ENCODE measurements at places on chromosomes 5 and 9.

DNA sequence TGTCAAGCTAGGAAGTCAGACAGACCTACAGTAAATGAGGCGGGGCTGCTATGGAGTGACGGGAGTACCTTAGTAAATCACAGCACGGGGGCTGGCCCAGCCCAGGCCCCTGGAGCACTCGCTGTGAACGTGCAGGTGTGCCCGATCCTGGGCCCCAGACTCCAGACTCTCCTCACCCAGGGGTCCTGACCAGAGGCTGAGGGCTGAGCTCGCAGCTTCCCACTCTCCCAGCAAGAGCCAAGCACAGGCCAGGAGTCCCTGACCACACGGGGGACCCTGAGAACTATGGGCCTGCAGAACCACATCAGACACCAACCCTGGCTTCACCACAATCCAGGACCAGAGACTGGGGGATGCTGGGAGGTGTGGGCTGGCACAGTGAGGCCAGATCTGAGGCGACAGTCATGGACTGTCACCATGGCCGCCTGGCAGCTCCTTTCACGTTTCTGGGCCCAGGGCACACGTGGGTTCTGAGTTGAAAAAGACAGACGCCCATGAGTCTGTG, 73.4 kb downstream of the ADAMTS2 start:
- no peak for DNase-seq

DNA sequence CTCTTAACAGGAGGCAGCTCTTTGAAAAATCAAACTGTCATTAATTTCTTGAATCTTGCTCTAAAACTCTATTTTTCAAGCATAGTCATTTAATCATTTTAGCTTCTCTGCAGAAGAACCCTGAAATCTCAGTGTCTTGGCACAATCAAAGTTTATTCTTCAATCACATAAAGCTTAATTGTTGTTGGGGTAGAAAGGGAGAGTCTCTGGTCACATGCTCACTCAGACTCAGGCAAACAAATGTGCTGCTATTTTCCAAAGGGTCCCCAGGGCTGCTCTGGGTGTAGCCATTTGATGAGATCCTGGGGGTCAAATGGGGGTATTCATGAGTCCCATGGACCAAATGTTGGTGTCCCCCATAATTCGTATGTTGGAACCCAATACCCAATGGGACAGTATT, 114.8 kb downstream of the MSX2 start:
- no peak for DNase-seq

GRCh38 chr5:155794795-155795194, 532.2 kb upstream of the SGCD start:
- DNase-seq, result peak; percentile 9

GRCh38 chr5:171351536-171352073, 36.0 kb upstream of the NPM1 start:
- no peak for DNase-seq

DNA sequence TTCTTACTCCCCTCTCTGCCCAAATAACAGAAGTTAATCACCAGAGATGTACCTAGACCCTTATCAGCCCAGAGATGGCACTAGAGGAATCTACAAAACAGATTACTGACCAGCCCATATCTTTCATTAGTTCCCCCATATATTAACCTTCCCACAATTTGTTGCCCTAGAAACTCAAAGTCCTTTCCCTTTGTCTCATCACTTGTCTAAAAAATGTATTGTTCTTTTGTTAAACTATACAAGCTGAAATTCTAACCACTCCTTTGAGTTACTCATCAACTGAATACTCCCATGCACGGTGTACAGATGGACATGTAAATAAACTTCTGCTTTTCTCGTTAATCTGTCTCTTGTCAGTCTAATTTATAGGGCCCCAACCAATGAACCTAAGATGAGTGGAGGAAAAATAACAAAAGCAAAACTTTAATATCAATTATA, 130.9 kb downstream of the CCDC192 start:
- DNase-seq, result no peak

- peak; percentile 4 for DNase-seq
Measured at GRCh38 chr5:128736553-128736952, 198.5 kb upstream of the FBN2 start.

DNA sequence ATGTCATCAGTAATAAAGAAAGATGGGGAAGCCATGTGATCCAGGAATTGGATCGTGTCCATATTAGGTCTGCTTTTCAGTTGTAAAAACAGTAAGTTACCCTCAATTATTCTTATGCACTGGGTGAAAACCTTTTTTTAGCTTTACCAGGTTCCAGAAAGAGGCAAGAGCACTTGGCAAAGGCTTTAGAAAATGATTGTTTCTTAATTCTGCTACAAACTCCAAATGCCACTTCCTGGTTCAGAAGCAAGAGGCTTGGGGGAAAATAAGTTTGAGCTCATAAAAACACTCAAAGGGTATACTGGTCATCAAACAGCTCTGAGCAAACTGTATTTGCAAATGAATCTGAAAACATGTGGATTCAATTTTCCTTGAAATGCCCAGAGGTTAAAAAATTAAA, 615.6 kb downstream of the EBF1 start:
- DNase-seq, result peak; percentile 74

DNA sequence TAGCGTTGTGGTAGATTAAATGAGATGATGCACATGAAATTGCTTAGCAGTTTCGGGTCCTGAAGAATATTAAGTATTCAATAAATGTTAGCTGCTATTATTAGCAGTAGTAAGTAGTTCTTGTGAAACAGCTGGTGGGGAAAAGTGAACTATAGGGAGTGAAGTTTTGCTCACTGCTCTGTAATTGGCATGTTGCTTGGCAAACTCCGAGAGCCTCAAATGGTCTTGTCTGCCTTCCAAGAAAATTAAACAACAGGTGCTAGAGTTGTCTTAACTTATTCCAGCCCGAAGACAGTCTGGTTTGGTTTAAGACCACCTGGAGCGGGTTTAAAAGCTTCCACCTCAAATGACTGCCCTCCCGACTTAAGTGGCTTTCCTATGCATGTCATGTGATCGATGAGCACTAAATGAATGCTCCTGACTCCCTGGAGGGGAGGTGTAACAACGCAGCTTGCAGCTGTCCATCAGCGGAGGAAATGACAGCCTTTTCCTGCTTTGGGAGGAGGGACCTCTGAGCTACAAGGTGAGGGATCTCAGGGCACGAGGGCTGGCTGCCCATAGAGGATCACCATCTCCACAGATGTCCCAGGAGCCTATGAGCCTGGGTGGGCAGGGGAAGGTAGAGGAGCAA, 202.9 kb upstream of the PANK3 start:
- DNase-seq, result no peak

GRCh38 chr5:142233083-142234032, 91.5 kb downstream of the SPRY4 start:
- no peak for DNase-seq

DNA sequence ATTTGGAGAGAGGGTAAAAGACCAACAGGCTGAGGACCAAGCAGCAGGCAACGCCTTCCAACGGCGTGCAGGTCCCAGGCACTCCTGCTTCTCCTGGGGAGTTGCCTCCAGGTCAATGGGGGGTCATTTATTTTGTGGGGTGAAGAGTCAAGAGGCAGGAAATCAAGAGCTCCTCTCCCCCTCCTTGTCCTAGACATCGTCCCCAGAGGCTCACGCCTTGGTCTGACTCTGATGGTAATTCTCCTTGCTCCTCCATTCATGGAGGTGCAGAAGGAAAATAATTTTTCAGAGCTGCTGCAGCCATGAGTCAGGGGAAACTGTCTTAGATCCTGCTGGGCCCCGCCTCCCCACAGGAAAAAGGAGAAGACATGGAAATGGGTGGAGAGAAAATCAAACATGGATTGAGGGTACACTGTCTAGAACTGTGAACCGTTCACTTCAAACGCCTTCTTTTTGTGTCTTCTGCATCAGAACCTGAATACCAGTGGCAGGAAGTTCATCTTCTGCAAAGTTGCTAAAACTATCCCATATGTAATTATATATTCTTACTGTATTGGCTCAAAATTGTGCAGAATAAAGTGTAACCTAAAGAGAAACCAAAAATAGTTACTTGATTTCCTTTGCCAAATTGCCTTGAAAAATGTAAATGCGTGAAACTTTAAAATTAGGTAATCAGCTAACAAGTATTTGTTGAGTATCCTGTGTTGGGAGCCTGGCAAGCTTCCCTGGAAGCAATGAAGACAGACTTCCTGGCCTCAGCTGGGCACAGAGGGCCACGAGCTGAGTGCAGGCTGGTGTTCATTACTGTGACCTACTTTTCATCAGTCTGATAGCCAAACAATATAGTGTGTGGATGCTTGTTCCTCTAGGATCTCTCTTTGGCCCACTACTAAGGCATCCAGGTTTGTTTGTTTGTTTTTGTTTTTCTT, 142.0 kb downstream of the CMYA5 start:
- DNase-seq, result no peak

- no peak for DNase-seq
Measured at GRCh38 chr5:99795031-99795430, 740.1 kb upstream of the FAM174A start.

- DNase-seq, result no peak
Measured at GRCh38 chr5:16431490-16431889, 34.1 kb downstream of the ZNF622 start.

- DNase-seq, result no peak
Measured at GRCh38 chr5:123266365-123266764, 156.8 kb downstream of the CEP120 start.

GRCh38 chr5:4883360-4883759, 256.8 kb upstream of the ADAMTS16 start:
- no peak for DNase-seq

GRCh38 chr5:109426075-109426474, 16.3 kb upstream of the PJA2 start:
- DNase-seq, result no peak

- peak; percentile 92 for DNase-seq
Measured at GRCh38 chr9:89154651-89155336, 23.8 kb downstream of the SHC3 start.

DNA sequence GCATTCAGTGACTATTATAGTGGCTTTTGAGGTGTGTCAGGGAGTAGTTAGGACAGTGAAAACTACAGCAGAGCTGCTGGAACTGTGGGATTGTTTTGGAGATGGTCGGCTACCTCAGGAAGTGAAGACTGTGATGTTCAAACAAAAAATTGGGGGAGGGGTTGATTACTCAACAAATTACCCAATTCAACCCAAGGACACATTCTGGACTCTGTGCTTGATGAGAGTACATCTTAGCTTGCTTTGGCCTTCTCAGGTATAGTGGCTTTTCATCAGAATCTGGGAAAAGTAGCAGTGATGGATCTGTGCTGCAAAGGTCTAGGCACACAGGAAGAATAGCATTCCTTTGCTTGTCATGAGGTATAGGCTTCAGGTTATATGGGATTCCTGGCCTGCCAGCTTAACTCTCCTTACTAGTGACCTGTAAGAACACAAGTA, 47.0 kb downstream of the SLC44A1 start:
- DNase-seq, result no peak

- DNase-seq, result no peak
Measured at GRCh38 chr5:40093550-40093949, 586.2 kb upstream of the PTGER4 start.

DNA sequence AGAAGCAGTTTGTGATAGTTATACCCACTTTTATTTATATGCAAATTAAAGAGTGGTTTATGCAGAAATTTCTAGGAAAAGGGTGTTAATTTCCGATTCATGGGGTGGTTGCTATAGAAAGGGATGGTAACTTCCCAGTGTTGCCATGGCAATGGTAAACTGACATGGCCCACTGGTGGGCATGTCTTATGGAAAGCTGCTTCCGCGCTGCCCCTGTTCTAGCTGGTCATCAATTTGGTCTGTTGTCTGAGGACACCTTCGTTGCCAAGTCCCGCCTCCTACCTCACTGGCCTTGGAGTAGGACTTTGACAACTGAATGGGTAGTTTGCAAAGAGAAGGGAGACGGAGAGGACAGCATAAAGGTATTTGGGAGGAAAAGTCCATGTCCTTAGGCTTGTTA, 74.0 kb upstream of the SMIM23 start:
- no peak for DNase-seq

- no peak for DNase-seq
Measured at GRCh38 chr5:77022511-77023417, 7.4 kb upstream of the AGGF1 start.

- DNase-seq, result no peak
Measured at GRCh38 chr9:32940740-32941139, 60.7 kb downstream of the APTX start.

GRCh38 chr5:65927503-65928321, 1.3 kb downstream of the ERBIN start:
- DNase-seq, result peak; percentile 63

DNA sequence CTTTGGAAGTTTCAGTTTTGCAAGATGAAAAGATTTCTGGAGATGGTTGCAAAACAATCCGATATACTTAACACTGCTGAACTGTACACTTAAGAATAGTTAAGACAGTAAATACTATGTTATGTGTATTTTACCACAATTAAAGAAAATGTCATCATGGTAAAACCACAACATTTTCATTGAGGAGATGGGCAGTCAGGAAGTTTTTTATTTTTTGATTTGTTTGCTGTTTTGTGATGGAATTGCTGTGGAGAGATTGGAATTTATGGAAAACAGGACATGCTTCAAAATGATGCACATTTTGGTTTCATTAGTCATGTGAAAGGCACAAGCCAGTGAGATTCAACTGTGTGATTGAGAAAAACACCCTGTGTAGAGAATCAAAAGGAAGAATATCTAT, 90.5 kb upstream of the AGXT2 start:
- DNase-seq, result peak; percentile 85

GRCh38 chr9:128419061-128419925, 1.4 kb upstream of the CERCAM start:
- peak; percentile 45 for DNase-seq

DNA sequence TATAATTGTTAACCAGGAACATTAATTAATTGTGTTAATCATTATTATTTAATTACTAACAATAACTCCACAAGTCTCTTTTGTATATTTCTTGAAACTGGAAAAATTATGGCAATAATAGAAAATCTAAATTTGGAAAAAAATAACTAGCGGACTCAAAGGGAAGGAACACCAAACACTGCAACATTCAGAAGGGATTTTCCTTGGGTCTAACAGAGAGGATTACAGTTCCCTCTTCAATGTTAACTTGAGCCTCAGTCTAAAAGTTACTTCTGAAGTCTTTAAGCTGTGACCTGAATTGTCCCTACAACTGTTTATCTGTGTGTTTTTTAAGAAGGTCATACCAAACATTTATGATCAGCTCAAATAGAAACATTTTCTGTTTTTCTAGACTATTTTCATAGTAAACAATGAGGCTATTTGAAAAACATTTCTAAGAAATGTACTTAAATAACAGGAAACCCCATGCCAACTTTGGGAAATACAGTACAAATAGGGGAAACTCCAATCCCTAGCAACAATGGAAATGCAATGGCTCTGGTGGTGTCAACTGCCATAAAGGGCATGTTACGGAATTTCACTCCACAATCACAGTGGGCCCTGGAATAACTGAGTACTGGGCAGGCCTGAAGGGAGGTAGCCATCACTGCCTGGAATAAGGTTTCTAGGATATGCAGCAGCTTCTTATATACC, 61.2 kb downstream of the MCTP1 start:
- DNase-seq, result no peak

- DNase-seq, result no peak
Measured at GRCh38 chr5:5716665-5717064, 294.2 kb downstream of the ICE1 start.

DNA sequence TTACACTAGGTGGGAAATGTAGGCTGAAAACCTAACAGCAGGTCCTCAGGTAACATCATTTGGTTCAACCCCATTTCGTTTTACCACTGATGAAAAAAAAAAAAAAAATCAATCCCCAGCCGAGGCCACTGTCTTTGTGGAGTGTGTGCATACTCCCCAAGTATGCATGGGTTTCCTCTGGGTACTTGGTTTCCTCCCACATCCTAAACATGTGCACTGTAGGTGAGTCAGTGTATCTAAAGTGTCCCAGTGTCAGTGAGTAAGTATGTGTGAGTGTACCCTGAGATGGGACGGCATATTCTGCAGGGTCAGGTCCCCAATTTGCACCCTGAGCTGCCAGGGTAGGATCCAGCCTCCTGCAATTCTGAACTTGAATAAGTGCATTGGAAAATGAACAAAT, 966.5 kb upstream of the DMAC1 start:
- peak; percentile 45 for DNase-seq
